AML-193 (cell line): ENCODE measurements at places on chromosomes 1 and 21.

DNA sequence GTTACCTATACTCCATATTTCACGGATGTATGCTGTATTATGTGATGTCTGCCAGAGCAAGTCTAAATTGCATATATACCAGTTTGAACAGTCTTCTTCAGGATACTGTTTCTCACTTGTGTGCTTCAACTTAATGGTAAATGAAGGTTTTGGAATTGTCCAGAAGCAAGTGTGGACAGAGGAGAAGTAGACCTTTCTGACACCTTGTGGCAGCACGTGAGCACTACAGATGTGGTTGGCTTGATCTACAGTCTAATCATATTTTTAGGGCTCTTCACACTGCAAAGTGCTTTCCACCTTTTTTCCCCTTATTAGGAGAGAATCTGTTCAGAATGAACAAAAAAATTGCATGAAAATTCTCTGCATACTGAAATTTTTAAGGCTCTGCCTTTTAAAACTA is 10.9 kb downstream of the MORC3 start:
- DNase-seq: peak; percentile 61

- no peak for DNase-seq
Measured at GRCh38 chr1:110328274-110328673, 10.9 kb upstream of the RBM15 start.

GRCh38 chr1:207808911-207809555 is 57.2 kb downstream of the CD46 start:
- DNase-seq: no peak

DNA sequence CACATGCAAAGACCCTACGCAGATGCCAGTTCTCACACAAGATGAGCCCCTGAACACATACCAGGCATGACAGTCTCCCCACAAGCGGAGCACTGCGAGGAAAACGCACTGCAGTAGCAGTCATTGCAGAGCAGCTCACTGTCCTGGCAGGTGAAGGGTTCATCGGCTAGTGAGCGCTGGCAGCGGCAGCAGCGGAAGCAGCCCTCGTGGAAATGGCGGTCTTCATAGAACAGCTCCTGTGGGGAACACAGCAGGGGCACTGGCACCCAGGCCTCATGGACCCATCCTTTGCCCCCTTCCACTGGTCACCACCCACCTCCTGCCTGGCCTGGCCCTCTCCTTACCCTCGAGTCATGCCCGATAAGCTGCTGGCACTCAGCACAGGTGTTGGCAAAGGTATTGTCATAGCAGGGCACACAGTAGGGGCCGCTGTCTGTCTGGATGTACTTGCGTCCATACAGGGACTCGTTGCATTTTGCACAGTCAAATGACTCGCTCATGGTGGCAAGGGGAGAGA is 6.3 kb downstream of the FHL3 start:
- no peak for DNase-seq

GRCh38 chr1:43520100-43520778 is 10.4 kb upstream of the PTPRF start:
- DNase-seq: no peak

DNA sequence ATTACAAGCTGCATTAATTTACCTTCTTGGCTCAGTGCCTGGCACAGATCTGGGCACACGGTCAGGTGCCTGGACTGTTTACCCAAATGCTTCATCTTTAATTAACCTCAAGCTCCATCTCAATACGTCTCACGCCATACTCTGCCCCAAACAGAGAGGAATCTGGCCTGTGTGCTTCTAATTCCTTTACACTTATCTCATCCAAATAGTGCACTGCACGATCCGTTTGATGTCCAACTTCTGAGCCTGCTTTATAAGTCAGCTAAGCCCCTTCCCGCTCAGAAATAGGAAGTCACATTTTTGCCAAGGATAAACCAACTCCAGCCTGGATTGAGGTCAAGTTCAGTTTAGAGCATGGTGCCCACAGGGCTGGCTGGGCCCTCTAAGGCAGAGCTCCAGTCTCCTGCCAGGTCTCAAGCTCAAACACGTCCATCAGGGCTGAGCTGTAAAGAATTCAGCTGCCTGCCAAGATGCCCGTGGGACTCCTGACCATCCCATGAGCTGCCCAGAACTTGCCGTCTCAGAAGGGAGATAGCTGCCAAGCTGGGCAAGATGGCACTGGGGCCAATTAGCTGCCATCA is 233.5 kb downstream of the TRABD2B start:
- no peak for DNase-seq

DNA sequence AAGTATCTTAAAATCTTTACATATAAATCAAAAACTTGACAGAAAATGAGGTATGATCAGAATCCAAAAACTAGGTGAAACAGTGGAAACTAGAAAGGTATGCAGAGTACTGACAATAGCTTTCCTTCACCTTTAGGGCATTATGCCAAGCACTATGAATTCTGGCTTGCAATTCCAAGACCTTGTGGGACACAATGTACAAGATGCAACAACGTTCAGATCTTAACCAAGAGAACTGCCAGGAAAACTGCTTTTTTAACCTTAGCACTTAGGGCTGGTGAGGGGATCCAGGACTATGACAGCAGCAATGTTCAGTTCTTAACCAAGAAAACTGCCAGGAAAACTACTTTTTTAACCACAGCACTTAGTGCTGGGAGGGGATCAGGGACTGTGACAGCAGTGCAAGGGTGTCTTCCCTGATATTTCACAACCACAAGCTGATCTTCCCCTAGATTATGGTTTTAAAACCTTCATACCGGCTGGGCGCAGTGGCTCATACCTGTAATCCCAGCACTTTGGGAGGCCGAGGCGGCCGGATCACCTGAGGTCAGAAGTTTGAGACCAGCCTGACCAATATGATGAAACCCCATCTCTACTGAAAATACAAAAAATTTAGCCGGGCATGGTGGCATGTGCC is 22.3 kb downstream of the FOXJ3 start:
- no peak for DNase-seq

DNA sequence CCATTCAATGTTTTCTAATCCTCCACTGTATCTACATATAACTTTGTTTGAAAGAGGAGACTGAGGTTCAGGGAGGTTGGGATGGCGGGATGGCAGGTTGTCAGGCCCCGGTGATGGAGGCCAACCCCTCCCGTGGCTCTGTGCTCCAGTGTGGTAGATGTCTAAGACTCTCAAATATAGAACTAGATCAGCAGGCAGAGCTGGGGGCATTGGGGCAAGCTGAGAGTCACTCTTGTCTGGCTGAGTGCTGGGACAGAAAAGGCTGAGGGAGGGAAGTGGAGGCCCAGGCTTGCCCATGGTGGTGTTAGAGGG is 1.7 kb downstream of the IL6R start:
- no peak for DNase-seq

DNA sequence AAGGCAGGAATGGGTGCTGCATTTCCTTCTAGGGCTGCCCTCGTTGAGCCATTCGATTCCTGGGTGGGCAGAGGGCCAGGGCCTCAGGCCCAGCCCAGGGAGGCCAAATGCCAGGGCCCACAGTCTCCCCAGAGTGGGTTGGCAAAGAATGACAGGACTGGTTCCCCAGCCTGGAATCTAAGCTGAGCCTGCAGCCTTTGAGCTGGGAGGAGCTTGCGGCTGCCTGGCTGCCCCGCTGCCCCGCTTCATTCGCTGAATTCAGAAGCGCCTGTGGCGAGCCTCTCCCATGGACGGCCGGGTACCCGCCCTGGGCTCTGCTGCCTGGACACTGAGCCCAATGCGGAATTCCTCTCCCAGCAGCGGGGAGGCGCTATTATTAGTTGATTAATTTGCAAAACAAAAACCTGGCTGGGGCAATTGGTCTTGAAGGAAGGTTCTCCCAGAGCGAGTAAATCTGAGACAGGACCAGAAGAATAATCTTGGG is 32.3 kb upstream of the TARDBP start:
- no peak for DNase-seq

DNA sequence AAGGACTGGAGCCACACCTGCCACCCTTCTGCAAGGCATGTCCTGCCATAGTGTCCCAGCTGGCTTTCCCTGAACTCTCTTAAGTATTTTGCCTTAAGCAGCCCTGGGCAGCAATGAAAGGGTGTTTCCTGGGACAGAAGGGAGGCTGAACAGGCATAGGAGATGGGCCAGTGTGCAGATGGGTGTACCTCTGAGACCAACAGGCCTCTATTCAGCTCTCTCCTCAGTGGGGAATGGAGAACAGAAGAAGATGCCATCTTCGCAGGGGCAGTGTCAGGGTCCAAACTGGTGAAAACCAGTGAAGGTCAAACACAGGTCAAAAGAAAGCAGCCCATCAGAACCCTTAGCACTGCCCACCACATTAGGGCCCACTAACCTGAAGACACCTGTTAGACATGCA is 53.2 kb downstream of the FAM78B start:
- no peak for DNase-seq

DNA sequence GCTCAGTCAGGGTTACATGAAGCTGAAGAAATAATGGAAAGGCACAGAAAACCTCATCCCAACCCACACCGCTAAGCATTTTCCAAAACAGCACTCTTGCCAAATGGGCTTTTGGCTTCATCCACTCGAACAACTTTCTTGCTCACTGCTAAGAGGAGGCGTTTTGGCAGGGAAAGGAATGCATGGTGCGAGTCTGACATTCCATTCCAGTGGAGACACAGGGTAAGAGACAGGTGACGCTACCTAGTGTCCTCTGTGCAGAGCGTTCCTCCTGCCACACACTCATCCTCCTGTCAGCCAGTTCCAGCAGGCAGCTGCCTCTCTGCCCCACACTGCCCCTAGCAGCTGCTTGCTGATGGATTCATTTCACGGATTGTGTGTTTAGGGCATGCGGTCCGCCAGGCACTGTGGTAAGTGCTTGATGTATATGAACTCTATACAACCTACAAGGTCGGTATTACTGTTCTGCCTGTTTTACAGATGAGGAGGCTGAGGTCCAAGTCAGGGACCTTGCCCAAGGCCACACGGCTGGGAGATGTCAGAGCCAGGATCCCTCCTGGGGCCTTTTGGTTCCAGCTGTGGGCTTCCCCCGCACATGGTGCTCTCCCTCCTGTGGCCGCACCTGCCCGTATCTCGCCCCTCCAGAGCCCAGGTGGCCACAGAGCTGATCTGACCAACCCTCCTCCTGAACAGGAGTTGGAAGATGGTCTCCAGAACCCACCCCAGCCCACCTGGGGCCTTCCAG is 25.7 kb upstream of the BACE2 start:
- no peak for DNase-seq

DNA sequence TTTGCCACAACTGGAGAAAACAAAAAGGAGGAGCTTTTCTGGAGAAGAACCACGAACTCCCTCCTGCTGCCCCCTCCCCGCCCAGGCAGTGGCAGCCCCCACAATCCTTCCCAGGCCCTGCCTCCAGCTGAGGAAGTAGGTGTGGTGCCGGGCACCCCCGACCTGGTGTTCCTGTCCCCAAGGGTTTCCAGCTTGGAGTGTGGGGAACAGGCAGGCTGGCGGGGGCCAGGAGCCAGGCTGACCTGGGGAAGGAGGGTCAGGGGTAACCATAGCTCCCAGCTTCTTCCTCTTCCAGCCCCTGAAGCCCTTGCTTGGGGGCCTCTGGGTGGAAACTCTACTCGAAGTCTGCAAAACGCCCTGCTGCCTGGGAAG is 4.2 kb upstream of the HES5 start:
- no peak for DNase-seq

DNA sequence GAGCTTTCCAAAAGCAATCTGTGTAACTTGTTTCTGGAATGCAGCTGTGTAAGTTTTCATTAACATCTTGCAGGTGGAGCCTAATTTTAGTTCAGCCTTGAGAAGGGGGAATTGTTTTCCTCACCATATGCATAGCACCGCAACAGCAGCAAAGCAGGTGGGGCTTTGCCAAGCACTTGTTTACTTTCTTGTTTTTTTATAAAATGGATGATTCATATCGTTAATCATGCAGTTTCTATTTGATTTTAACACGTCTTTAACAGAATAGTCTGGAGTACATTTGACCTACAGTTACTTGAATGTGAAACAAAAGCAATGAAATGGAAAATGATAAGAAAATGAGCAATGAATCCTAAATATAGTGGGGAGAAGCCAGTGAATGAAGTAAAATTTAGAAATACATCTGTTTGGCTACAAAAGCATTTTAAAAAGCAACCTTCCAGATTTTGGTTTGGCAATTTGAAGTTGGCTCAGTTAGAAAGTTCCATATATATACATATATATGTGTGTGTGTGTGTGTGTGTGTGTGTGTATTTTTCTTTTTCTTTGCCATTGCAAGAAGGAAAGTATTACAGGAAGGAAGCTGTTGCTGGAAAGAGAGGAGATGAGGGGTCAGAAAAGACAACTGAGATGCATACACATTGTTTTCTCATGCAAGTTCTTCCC is 119.0 kb upstream of the ADGRL2 start:
- no peak for DNase-seq

GRCh38 chr1:184626076-184627006 is 128.3 kb downstream of the EDEM3 start:
- DNase-seq: no peak

- no peak for DNase-seq
Measured at GRCh38 chr1:203126151-203126865, 1.2 kb upstream of the ADORA1 start.

- DNase-seq: no peak
Measured at GRCh38 chr1:178238722-178239510, 145.0 kb downstream of the RASAL2 start.

- no peak for DNase-seq
Measured at GRCh38 chr1:27005648-27006496, 6.8 kb downstream of the TENT5B start.

DNA sequence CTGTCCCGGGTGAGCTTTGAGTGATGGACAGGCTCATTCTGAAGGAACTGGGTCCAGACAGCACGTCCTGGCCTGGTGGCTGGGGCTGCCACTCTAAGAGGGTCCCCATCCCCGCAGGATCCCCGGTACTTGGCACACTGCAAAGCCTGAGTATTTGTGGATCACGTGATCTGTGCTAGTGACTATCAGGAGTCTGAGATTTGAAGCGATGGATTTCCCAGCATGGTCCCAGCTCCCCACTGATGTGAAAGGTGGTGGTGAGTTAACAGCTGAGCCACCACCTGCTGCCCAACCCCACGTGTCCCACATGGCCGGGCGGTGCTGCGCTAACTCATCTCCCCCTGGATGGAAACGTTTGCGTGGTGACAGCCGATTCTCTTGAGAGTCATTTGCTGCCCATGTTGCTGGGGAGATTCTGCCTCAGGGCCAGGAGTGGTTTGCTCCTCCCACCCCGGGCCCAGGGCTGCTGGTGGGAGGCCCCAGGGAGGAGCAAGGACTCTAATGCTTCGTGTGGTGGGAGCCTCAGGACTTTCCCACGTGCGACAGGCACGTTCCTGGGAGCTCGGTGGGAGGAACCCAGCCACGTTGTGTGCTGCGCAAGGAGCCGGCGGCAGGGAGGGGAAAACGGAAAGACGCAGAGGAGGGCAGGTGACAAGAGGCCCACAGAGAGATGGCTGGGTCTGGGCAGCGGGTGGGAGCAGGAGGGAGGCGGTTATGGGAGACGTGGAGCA is 15.1 kb downstream of the FAAP20 start:
- DNase-seq: no peak

GRCh38 chr1:43587594-43587993 is 56.9 kb downstream of the PTPRF start:
- DNase-seq: no peak

DNA sequence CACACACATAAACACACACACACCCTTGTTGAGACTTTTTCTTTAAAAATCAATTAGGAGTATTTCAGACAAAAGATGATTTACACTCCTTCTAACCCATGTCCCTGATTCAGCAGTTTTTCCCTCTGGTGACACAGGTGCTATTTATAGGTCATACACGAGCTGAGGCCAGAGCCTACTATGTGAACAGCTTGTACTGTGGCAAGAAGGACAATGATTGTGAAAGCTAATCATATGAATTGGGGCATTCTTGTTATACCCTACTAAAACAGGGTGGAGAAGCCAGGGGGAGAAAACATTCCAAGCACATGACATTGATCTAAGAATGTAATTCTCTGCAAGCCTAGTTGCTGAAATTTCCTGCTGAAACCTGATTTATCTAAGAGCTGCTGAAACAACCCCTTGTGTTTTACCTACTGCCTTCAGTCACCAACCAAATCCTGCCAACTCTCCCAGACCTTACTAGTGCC is 60.3 kb downstream of the XCL1 start:
- no peak for DNase-seq
